Mucosa of descending colon (tissue), 3 donors: ENCODE measurements at places on chromosomes 11 and 22.

DNA sequence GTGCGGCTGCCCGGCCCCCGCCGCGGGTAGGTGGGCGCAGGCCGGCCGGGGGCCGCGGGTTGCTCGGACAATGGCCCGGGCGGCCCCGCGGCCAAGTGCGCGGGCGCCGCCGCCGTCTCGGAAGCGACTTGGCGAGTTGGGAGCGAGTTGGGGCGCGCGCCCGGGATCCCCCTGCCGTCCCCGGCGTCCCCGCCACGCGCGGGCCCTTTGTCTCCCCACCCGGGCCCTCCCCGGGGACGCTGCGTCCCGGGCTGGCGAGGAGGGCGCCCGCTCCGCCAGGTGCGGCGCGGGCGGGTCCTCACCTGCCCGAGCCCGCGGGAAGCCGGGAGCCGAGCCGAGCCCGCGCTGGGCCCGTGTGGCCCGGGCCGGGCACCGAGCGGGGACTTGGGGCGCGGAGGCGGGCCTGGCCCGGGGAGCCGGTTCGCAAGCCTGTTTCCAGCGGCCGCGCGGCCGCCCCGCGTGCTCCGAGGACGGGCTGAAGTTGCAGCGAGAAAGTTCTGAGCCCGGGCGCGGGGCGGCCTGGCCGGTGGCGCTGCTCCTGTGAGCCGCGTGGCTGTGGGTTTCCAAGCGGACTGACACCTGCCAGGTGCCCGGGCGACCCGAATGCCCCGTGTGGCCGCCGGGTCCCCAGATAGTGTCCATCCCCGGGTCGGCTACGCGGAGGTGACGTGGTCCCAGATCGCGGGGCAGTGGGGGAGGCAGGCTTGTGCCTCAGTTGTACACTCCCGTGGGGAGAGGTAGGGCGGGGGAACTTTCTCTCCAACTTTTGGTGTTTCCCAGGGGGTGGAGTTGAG is 586 bp downstream of the LRP5 start:
- DNase-seq: peak; percentile 64

DNA sequence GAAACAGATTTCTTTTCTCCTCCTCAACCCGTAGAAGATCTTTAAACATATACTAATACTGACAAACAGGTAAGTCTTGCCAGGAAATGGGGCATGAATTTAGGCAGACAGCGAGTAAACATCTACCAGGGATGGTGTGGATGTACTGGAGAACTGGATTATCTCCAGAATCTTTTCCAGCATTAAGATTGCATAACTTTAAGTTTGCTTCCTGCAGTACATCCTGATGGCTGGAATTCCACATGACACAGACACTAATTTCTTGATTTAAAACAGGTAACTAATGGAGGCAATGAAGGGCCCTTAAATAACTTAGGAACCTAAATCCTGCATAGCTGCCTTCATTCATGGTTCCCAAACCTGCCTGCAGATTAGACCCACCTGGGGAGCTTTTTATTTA is 40.7 kb downstream of the JHY start:
- DNase-seq: no peak

DNA sequence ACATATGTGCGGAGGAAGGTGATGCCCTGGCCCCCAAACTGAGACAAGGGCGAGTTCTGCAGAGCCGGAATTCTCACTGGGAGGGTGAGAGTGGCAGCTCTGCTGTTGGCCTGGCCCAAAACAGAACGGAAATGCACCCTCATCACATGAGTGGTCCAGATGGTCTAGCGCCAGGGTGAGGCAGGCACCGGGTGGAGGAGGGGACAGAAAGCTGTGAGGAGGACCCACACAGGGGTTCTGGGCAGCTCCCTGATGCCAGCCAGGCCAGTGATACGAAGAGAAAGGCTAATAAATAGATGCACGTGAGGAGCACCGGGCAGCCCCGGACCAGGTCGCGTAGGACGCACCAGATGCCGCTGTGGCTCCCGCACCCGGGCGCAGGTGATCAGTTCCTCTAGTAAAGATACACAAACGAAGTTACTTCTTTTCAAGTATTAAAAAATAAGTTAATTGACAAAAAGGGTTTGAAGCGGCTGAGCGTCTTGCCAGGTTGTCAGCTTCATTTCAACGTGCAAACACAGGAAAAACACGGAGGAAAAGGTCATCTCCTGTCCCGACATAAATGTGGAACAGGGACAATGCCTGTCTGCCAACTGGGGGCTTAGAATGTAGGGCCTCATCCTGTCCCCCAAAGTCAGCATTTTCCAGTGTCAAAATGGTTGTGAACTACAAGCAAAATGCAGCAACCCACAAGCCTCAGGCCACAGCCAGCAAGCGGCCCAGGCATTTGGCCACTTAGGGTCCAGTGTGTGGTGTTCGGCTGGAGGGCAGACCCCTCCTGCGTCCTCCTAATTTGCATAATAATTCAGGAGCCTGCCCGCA is 15.3 kb upstream of the BID start:
- DNase-seq: no peak

DNA sequence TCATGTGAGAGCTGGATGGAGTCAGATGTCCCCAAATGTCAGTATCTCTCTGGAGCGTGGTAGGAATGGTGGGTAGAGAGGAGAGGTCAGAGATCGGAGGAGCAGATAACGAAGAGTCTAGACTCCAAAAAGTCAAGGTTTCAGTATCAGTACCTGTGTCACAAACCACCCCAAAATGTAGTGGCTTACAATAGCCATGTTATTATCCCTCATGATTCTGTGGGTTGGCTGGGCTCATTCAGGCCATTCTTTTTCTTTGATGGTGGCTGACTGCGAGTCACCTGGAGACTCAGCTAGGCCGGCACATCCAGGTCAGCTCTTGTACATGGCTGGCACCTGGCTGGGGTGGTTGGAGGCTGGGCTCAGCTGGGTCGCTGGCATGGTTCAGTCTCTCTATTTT is 7.3 kb upstream of the SSTR3 start:
- DNase-seq: no peak

- DNase-seq: no peak
Measured at GRCh38 chr22:36151006-36151595, 9.5 kb downstream of the APOL3 start.

GRCh38 chr11:46895821-46896220 is 22.5 kb downstream of the LRP4 start:
- no peak for DNase-seq
